Stimulated activated CD4-positive, alpha-beta T cell treated with anti-CD3 and anti-CD28 coated beads, Interleukin-1b, Interleukin-23, amount 100 ng/mL, for 4 hours (primary cell): ENCODE measurements at places on chromosomes 7 and 10.

DNA sequence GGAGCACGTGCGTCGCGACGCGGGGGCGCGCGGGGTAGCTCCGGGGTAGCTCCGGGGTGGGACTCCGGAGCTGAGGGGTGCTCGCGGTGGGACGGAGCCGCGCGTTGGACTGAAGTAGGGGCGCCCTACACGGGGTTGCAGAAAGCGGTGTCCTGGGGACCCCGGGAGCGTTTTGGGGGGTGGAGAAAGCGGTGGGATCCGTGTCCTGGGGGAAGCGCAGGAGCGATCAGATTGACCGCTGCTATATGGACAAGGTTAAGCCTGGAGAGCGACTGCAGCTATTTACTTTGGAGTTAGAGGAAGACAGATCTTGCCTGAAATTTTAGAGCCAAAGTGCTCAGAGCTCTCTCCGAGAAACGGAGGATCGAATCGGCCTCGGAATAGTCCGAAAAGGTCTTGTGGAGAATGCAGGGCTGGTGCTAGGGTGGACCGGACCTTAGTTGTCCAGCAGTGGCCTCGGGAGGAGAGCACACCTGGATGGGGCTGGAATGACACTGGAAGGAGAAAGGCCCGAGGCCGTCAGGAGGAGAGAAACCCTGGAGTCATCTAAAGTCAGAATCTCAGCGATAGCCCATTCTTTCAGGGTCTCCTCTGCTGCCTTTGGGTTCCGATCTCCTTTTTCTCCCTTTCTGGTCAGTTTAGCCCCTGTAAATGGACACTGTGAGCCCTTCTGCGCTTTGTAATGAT lies 564 bp downstream of the PDSS1 start:
- no peak for DNase-seq

DNA sequence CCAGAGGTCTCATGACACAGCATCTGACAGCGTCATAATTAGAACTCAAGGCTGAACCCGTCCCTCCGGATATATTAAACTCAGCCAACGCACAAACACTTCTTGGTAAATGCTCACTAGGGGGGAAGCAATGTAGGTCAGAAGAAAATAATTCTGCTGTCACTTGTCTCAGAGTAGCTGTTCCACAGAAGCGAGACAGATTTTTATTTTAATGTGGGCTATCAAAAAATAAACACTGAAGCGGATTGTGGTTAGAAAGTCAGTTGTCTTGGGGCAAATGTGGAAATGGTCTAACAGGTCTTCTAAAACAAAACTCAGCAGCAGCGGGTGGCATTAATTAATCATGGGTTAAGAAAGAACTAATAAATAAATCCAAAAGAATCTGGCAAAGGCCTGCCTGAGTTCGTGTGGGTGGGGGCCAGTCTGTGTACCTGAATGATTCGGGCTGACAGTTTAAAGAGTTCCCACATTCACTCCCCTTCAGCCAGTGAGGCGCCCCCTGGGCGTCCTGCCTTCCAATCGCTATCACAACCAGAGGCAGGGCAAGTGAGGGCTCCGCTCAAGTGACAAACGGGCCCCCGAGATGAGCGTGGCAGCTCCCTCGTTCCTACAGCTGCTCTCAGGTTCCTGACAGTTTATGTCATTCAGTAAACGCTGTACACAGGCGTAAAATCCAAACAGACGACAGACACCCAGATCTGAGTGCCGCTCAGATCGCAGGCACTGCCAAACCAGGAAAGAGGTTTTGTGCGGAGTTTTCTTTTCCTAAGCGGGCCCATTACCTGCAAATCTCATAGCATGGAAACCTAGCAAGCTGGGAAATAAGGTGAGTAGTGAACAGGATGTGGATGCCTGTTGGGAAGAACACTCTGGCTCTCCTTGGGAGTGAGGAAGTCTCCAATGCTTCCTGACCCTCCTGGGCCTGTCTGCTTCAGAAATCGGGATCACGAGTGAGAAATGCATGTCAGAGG lies 52.9 kb downstream of the NRAP start:
- DNase-seq: no peak

DNA sequence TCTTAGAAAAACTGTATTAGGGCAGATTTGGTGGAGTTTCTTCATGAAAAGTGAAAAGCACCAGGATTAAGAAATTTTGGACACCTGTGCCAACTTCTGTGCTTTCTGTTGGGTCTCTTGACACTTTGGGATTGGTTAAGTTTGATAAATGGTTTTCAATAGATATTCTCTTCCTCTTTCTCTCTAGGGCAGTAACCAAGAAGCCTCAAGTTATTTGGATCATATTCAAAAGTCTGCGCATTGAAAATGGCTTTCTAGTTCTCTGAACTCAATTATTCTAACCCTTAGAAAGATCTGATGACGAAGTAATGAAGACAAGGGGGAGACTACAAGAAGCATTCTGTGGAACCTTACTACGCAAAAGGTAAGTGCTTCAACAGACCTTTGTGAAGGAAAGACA lies 144.0 kb upstream of the CCDC6 start:
- no peak for DNase-seq

DNA sequence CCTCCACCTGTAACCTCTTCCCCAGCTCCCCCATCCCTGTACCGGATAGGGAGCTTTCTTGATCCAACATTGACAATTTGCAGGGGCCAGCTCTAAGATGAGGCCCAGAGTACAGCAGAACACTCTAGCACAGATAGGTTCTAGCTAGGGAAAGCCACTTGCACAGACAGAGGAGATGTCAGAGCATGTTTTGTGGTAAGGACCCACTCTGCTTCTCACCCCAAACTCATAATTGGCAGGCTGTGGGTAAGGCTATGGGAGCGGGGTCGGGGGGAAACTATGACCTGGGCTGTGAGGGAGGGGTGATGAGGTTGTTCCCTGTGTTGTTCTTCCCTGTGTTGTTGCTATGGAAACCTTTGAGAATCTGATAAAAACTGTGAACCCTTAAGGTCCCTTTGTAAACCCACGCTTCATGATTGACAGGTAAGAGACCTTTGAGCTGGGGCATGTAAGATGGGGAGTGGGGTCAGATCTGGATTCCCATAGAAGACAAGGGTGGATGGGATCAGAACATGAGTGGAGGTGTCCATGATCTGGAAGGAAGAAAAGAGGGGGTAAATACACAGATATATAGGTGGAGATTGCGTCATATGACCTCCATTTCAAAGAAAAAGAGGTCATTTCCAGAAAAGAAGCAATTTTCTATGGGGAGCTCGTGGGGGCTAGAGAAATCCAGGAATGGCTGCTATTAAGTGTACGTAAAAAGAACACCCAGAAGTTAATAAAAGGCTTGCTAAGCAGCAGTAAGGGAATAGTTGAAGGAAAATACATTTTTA lies 4.0 kb downstream of the CALD1 start:
- no peak for DNase-seq

GRCh38 chr10:69850440-69850839 lies 48.7 kb downstream of the COL13A1 start:
- DNase-seq: no peak

- no peak for DNase-seq
Measured at GRCh38 chr10:1400101-1401070, 336.9 kb downstream of the ADARB2 start.

- no peak for DNase-seq
Measured at GRCh38 chr10:19877466-19878255, 61.4 kb downstream of the PLXDC2 start.

- no peak for DNase-seq
Measured at GRCh38 chr7:106460792-106461254, 176.0 kb upstream of the NAMPT start.

- DNase-seq: no peak
Measured at GRCh38 chr10:70191161-70191971, 21.1 kb upstream of the SAR1A start.

DNA sequence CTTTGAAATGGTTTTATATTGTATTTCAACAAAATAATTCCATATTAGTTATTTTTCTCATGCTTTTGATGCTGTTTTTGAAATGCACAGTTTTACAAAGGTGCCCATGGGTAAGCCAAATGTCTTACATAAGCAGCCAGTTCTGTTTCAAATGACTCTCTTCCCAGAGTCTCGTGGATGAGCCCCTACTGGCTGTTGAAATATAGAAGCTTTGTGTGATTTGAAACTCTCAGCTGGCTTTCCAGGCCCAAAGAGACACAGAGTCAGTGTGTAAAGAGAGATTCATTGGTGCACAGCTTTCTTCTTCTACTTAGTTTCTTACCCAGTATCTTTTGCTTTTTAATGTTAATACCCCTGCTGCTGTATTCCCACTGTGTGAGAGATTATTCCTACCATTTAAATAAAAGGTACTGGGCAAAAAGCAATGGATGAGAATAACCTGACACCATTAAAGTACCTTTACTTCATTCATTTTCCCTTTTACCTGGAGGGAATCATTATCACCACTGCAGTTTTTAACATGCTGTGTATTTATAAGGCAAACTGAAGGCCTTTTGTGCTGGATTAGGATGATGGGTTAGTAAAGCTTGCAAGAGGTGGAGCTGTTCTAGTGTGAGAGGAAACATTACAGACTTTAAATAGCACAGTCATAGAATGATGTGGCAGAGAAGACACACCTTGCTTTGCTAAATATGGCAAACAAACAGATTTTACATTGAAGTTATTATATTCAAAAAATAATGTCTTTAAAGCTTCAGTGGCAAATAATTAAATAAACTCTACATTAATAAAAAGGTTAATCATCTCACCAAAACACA lies 415.1 kb downstream of the THSD7A start:
- no peak for DNase-seq

DNA sequence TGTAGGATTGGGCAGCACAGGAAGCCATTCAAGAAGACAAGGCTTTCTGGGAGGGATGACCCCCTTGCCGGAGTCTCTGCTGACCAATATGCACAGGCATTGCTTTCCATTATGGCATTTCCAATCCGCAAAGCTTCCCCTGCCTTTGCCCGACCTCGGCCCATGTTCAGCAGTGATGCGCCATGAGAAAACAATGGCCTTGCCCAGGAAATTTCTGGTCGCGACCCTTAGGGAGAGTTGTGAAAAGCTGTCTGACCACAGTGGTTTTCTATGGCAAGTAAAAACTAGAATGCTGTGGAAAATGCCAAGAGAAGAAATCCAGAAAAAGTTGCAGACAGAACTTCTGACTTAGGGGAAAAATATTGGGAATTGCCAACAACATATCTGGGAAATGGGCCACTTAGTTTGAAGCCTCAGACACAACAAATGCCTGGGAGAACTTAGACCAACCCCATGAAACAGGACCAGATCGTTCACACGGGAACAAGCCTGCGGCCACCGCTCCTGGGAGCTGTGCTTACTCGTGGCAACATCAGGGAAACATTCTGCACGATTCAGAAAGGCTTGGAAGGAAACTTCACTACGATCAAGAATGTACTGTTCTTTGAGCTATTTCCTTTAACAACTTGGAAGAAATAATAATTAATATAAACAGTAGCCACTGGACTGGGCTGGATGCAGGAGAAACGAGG lies 512.4 kb downstream of the TNS3 start:
- no peak for DNase-seq

- DNase-seq: no peak
Measured at GRCh38 chr10:71659111-71659634, 60.4 kb downstream of the C10orf105 start.

GRCh38 chr7:7565018-7565680 lies 1.5 kb upstream of the MIOS start:
- DNase-seq: no peak

DNA sequence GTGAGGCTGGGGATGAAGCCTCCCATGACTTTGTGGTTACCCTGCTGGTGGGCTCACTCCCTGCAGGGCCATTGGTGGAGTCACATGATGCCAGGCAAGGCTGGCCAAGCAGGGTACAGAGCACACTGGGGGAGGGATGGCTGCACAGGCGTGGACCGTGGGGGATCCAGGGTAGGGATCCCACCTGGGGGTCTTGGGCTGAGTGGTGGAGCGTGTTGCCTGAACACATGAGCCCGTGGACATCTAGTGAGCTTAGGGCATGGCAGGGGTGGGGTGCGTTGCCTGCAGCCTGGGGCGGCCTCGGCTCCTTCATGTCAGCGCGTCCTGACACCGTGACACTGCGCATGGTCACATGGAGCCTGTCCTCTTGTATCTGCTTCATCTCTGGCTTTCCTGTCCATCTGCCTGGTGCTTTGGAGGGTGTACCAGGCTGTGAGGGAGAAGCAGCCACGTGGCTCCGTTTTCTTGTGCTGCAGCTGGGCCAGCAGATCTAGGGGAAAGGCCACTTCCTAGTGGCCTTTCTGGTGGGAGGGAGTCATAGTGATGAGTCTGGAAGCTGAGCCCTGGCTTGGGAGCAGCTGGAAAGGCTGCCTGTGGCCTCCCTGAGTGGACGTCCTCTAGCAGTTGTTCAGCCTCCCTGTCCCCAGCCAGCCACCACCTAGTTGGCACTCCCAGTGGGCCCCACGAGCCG lies 96.2 kb downstream of the LHPP start:
- DNase-seq: no peak

- no peak for DNase-seq
Measured at GRCh38 chr7:67918158-67918557, 921.5 kb downstream of the TYW1 start.

DNA sequence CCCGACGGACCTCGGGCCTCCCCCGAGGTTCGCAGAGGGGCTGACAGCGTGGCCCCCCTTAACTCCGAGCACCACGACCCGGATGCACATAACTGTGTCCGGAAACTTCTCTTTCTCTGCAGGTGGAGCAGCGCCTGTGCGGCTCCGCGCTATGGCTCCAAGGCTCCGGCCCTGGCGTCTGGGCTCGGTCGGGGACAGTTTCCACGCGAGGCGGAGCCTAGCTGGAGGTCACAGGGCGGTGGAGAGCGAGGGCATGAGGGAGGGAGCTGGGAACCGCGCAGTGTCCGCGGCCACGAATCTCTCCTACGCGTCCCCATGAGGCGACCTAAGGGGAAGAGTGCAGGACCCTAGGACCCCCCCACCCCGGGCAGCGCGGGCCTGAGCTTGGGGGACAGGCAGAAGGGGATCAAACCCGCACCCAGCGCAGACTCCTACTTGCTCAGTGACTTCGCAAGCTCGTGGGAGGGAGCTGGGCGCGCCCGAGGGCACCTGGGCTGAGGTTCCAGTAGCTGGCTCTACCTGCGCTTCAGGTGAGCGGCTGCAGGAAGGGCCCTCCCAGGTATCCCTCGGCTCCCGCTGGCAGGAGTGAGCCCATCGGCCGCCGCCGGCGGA lies 8.6 kb upstream of the MNX1 start:
- no peak for DNase-seq

GRCh38 chr10:29728541-29729049 lies 93.8 kb upstream of the SVIL start:
- no peak for DNase-seq
